Fibroblast of villous mesenchyme (primary cell): ENCODE measurements at places on chromosomes 12 and 14. TPM values are rescaled to one million over a fixed set of nuclear protein-coding genes. Genes with fewer than 3 reads are reported as not detected.

Gene SRRM4
- total RNA-seq = not detected in 2 replicates

Gene ARHGEF25
- total RNA-seq = 28.0 and 48.4 TPM in 2 replicates

Gene CLEC12A
- total RNA-seq = not detected in 2 replicates

Gene SLC25A21
- 0.97 and 1.3 TPM in 2 replicates for total RNA-seq

Gene CREBL2
- 25.1 and 33.2 TPM in 2 replicates for total RNA-seq

Gene CLECL1
- total RNA-seq = not detected in 2 replicates

Gene AQP2
- total RNA-seq = not detected in 2 replicates

Gene SLC4A8
- total RNA-seq = 6.9 and 9.0 TPM in 2 replicates

Gene SIX1
- under 0.01 and 0.64 TPM in 2 replicates for total RNA-seq

Gene NFE2
- under 0.01 and 0.43 TPM in 2 replicates for total RNA-seq

DNA sequence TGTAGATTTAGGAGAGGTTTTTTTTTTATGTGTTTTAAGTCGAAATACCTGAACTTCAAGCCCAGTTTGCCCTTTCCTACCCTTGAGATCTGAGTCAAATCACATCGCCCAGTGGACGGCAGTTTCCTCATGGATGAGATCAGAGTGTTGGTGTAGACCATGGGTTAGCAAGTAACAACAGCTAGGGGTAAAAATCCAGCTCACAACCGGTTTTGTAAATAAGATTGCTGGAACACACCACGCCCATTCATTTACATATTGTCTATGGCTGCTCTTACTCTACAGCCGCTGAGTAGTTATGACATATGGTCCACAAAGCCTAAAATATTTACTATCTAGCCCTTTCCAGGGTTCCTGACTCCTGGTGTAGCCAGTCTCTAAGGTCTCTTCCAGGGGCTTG is 158.5 kb upstream of the PLEKHG7 start:
- DNase-seq = no peak

GRCh38 chr14:30607156-30607780 is 14.9 kb upstream of the SCFD1 start:
- no peak for DNase-seq

- no peak for DNase-seq
Observed at GRCh38 chr12:109772622-109773321, 59.1 kb downstream of the FAM222A start.

- peak; percentile 47 for DNase-seq
Observed at GRCh38 chr14:35046751-35047536, 872 bp downstream of the FAM177A1 start.

GRCh38 chr12:106288494-106289195 is 13.9 kb upstream of the TCP11L2 start:
- peak; percentile 96 for DNase-seq

GRCh38 chr14:74246542-74246941 is 7.3 kb downstream of the VSX2 start:
- no peak for DNase-seq

GRCh38 chr12:46267575-46267824 is 1.3 kb downstream of the SLC38A1 start:
- DNase-seq = no peak

GRCh38 chr14:65115615-65116014 is 13.3 kb upstream of the MAX start:
- no peak for DNase-seq

DNA sequence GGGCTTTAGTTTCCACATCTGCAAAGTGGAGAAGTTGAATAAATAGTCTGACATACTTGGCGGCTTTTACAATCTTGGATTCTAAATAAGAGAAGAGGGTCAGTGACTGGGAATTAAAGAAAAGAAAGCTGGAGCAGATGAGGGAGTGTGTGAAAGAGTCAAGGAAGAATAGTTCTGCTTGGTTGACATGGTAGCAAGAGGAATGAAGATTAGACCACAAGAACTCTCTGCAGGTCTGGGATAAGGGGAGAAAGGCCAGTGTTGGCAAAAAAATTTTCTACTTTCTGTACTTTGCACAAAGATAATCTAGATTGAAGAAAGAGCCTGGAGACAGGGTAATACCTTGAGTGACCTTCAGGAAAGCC is 5.9 kb downstream of the ITGB7 start:
- DNase-seq = peak; percentile 44

DNA sequence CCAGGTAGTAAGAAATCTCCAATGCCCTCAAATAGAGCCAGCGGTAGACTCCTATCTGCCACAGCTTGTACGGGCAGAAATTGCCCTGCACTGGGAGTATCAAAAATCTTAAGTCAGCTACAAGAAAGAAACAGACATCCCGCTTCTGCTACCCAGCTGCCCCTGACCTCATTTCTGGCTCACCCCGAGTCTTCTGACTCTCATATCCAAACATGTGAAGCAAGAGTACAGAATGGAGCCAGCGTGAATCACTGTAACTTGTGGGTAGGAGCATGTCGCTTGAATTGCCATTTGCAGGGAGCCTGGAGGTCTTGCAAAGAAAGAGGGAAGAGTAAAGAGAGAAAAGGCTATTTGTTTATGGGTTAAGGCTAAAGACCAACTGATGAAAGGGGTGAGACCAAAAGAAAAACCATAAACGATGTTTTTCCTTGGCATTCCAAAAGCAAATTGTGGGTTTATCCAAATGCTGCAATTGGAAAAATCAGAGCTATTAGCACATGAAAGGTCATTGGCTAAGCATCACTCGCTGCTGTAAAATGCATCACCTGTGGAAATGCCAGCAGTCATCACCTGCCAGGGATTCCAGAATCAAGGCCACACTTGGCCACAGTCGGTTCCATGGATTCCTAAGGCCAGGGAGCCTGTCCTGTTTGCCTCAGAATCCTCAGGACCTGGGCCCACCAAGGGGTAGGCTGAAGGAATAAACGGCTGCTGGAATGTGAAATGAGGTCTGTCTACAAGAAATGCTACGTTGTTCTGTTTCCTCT is 86.6 kb downstream of the FOXN3 start:
- peak; percentile 82 for DNase-seq

DNA sequence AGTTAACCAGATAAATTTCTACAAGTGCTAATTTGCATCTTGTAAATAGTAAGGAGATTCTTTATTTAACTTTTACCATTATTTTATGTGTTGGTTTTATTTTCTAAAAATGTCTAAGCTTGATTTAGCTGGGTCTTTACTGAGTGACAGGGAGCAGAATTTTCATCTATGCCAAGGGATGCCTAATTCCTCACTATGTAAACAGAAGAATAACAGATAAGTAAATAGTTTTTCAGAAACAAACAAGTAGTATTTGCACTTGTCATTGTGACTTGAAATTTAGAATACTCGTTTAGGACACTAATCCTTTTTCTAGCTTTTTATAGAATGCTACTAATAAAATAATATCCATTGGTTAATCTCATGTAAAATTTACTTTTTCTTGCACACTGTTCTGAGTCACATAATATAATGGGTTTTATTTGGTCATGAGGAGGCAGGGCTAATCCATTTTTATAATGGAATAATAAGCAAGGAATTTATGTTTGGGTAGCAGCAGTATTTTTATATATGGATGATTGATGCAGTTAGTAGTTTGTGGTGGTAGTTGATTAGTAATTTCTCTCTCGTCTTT is 746.5 kb downstream of the SLC6A15 start:
- DNase-seq = no peak

- no peak for DNase-seq
Observed at GRCh38 chr14:95061317-95062093, 95.8 kb downstream of the DICER1 start.

DNA sequence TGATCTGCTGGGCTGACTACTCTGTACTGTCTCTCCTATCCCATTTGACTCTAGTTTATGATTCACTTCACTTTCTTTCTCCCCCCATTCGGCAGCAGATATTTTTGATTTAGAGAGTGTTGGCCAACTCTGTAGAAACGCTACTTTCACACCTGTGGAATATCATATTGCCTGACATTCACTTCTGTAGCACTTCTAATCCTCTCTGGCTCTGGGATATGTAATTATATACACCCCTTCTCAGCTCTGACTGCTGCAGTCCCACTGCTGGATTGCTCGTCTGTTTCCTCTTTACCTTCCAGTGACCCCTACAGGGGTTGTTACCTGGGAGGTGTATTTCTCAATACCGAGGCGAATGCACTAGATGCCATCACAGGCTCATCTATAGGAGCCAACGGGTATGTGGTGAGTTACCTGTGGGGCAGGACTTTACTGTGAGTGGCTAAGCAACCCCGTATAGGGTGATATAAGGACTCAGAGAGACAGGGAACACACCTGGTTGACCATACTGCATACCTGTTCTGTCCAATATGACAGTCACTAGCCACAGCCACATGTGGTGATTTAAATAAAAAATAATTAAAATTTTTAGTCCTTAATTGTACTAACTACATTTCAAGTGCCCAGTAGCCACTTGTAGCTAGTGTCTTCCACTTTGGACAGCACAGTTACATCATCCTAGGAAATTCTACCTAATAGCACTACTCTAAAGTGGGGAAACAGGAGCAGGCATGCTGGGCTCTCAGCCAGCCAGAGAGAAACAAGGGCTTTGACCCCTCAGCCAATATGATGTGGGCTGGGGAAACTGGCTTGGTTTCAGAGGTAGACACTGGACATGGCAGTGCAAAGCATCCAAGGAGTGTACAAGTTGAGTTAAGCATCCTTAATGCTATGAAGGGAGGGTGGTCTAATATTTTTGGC is 95.0 kb downstream of the C12orf75 start:
- no peak for DNase-seq

DNA sequence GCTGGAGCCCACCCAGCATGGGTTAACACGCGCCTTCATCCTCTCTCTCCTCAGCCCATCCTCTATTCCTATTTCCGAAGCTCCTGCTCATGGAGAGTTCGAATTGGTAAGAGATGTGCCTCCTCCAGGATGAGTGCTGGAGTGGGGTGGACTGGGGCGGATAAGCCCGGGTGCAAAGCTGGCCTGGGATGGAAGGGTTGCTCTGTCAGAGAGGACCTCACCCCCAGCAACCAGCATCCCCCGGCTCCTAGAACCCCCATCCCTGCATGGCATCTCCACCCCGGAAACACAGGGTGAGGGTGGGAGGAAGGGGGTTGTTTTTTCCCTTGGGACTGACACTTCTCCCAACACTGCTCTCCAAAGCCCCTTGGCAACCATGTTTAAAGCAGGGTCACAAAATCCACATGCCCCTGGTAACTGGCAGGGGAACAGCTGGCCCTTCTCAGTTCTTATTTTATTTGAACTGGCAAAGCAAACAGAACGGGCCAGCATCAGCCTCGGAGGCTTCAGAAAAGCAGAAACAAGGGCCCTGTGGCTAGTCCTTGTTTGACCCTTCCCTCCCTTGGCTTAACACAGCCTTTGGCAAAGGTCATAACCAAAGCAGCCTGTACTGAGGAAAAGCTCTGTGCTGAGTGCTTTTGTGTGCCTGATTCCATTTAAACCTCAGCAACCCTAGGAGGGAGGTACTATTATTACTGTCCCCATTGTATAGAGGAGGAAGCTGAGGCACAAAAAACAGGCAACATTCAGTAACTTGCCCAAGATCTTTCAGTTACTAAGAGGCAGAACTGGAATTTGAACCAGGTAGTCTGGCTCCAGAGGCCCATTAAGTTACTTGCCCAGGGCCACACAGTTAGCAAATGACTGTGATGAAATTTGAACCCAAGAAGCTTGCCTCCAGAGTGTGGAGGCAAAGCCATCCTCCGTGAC is 4.2 kb downstream of the GSTZ1 start:
- no peak for DNase-seq

GRCh38 chr12:108257004-108257403 is 82.1 kb downstream of the CMKLR1 start:
- no peak for DNase-seq

GRCh38 chr14:54814076-54814475 is 88.5 kb downstream of the GCH1 start:
- DNase-seq = no peak

- peak; percentile 52 for DNase-seq
Observed at GRCh38 chr12:69509308-69509736, 39.1 kb downstream of the FRS2 start.

- DNase-seq = no peak
Observed at GRCh38 chr12:95470300-95470699, 3.7 kb upstream of the METAP2 start.

DNA sequence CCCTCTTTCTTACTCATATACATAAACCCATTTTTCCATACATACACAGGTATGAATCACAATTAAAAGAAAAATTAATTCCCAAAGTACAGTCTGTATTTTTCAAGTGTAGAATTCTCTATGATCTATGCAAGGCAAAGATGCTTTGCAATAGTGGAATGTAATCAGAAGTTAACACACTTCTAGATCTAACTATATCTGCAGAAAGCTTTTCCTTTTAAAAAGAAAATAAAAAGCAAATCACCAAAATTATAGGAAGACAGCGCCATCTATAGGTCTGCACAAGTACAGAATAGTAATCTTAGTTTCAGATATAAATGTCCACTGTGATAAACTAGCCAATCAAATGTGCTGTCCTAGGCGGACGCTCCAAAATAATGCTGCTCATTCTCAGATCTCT is 22.0 kb downstream of the SLC25A21 start:
- DNase-seq = peak; percentile 45

GRCh38 chr14:20044243-20044642 is 8.4 kb upstream of the OR4K13 start:
- no peak for DNase-seq

DNA sequence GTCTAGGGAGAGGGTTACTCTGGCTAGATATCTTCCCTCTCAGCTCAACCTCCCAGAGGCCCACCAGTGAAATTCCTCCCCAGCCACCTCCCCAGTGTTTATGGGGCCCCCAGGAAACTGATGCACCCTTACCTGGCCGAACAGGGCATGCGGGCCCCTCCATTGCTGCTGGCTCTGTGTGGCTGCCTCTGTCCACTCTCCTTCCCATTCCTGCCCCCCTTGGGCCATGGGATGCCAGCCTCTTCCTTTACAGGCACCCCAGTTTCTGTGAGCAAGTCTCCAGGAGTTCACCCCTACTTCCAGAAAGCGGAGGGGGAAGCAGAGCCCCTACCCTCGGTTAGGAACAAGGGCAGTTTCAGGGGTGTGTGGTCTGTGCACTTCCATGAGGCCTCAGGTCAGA is 19.4 kb upstream of the ZDHHC22 start:
- DNase-seq = no peak

DNA sequence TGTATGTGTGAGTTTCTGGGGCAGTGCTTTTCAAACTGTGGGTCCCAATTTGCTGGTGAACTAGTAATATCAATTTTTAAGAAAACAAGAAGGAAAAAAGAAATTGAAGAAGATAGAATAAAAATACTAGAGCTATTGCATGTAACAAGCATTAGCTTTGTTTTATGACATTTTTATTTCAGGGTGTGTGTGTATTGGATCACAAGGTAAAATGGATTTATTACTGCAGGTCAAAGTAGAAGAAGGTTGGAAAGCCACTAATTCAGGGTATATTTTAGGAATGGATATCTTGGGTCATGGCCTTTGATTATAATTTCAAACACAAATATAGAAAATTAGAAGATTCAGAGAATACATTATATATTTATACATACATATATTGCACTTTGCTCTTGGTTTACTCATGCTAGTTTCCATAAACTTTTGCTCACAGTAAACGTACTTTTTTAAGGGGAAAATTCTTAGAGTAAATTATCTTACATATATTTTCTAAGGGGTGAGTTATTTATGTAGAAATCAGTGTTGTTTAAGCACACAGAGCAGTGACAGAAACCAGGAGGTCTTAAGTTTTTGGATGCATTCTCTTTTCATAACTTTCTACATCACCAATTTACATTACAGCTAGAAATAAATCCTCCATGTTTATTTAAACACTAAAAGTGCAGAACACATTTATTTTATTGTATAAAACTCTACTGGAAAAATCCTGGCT is 34.5 kb upstream of the PPM1A start:
- no peak for DNase-seq

- DNase-seq = no peak
Observed at GRCh38 chr12:53224061-53224896, 7.7 kb downstream of the RARG start.
